NCI-H1092 treated with DMSO at 0.1 percent for 48 hours (cell line): ENCODE measurements at places on chromosomes 5 and 9.

GRCh38 chr5:79932510-79933504 lies 58.3 kb downstream of the MTX3 start:
- DNase-seq = no peak

DNA sequence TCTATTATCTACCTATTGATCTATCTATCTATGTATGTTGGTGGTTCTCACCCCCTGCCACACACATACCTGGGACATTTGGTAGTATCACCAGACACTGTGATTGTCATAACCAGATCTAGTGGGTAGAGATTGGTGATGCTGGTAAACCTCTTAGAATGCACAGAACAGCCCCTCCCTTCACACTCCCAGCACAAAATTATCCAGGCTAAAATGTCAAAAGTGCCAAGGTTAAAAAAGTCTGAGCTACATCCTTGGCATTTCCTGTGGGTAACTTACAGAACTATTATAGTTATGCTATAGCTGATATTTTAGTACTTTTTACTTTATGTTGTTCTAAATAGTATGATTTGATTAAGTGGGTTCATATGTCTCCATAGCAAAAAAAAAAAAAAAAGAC lies 151.0 kb downstream of the FER start:
- no peak for DNase-seq

- DNase-seq = no peak
Observed at GRCh38 chr5:127296321-127296720, 5.7 kb downstream of the MEGF10 start.

GRCh38 chr5:30607301-30607894 lies 586.1 kb upstream of the CDH6 start:
- peak; percentile 31 for DNase-seq

GRCh38 chr5:95673081-95673480 lies 9.7 kb downstream of the SPATA9 start:
- no peak for DNase-seq

- DNase-seq = no peak
Observed at GRCh38 chr5:9540791-9541190, 5.1 kb downstream of the SEMA5A start.

DNA sequence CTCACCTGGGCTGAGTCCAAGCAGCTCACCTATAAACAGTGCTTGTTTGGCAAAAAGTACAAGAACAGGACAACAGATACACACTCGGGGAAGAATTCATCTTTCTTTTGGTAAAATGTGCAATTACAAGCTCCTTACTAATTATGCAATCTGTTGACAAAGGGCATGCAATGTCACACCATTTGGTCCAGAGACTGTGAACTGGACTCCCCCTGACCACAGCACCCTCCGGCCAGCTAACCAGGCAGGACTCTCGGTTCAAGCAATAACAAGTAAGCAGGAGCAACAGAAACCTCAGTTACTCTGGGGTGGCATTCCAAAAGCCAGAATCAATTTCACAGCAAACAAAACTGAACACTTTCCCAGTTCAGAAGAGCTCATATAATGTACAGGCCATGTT lies 113.8 kb downstream of the GNAQ start:
- no peak for DNase-seq
